ELF-1 (cell line): ENCODE measurements at places on chromosomes 3 and 15.

GRCh38 chr3:177420651-177421480 is 223.6 kb upstream of the TBL1XR1 start:
- DNase-seq: no peak

GRCh38 chr3:178084938-178085816 is 451.1 kb upstream of the KCNMB2 start:
- peak; percentile 75 for DNase-seq

- DNase-seq: peak; percentile 69
Observed at GRCh38 chr15:41806291-41807181, 21.4 kb upstream of the JMJD7 start.

- DNase-seq: no peak
Observed at GRCh38 chr3:46304739-46305138, 49.2 kb upstream of the CCR2 start.

DNA sequence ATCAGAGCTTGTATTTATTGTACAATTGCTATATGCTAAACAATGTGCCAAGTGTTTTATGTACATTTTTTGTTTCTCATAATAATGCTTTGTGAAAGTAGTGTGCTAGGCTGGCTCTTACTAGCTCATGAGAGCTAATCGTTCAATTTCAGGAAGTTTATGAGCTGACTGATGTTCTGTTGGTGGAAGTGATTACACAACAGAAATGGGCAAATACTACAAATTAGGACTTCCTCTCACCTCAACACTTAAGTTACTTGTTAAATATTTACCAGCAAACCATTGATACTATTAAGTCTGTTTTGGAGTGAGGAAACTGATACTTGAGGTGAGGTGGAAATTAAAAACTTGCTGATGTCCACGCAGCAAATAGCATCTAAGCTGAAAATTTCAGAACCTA is 32.3 kb downstream of the SLC9C1 start:
- DNase-seq: no peak

DNA sequence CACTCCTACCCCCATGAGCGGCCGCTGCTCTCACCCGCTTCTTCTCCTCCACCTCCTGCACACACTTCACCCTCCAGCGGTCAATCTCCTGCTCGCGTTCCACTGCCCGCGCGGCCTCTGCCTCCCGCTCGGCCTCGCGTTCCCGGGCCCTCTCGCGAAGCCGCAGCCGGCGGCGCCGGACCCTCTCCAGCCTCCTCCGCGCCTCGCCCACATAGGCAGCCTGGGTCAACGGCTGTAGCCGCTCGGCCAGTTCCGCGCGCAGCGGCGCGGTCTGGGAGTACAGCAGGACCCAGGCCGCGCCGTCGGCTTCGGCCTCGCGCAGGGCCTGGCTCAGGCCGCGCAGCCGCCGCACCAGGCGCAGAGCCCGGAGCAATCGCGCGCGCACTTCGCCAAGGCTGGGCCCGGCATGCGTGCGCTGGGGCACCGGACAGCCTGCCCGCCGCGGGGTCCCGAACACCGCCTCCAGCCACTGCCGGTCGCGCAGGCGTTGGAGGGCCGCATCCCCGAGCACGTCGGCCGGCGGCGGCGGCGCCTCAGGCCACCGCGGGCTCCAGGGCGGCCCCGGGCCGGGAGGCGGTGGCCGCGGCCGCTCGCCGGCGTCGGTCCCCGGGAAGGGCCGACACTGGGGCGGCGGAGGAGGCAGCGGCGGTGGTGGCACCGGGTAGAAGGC is 595 bp downstream of the PDCD7 start:
- DNase-seq: peak; percentile 68

DNA sequence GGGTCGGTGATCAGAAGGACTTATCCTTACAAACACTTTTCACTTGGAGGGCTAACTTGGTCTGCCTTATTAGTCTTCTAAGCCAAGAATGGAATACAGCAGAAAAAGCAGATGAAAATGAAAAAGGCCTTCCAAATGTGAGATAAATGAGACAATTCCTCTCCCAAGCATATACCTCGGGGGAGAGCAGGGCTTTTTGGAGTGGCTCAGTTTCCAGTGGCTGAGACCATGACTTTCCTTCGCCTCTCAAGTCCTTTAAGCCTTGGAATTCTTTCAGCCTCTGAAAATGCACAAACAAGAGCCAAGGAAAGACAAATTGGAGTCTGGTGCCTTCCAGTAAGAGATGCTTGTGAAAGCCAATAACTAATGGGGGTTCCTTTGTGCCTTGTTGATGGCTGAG is 130.9 kb downstream of the DTWD1 start:
- no peak for DNase-seq

DNA sequence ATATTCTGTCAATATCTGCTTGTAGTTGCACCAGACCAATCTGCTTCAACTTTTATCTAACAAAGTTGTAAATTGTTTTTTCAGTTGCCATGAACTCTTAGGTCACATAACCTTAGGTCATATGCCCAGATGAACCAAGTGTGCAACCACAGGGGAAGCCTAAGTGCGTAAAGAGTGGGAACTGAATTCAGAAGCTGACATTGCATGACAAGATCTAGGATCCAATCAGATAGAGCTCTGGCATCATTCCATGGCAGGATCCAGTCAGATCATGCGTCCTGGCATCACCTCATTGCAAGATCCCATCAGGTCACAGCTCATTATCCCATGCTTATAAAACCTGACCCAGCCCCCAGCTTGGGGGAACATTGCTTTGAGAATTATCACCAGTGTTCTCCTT is 18.9 kb upstream of the IFT57 start:
- DNase-seq: no peak

DNA sequence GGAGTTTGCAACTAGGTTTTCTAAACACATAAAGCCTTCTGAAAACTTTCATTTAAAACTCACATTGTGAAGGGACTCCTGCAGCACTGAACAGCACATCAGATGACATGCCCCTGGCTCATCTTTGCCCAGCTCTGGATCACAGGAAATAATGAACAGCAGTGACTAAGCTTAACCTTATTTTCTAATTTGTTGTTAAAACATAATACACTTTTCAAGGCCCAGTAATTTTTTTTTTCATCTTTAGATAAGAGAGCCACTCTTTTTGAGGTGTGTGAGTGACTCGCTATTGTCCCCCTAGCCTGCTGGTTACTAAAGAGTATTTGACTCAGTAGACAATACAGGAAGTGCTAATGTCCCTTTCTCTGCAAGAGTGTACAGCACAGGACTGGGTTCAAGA is 204.0 kb downstream of the OSBPL10 start:
- DNase-seq: no peak

DNA sequence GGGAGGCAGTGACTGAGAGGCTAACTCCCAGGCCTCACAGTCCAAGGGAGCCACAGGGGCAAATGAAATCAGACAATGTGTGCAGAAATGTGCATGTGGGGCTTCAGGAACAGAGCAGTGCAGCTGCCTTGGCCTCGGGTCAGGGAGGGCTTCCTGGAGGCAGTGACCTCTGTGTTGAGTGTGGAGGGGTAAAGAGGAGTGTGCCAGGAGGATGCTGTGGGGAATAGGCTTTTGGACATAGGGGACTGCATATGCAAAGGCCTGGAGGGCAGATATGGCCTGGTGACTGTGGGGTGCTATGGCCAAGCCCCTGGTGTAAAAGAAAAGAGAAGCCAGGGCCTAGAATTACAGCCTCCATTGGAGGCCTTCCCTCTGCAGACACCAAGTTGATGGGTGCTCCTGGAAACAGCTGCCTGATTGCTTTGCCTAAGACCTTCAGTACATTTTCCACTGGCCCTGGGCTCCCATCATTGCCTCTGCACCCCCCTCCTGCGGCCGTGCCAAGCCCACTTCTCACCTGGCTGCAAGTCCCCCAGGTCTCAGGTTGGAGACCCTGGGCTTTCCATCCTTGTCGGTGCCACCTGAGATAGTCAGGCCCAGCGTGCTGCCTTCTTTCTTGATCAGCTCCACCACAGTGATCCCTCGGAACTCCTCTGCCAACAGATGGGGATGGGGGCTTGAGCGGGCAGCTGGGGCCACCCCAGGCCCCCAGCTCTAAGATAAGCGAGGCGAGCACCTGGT is 15.1 kb downstream of the GRIP2 start:
- DNase-seq: no peak

GRCh38 chr3:138799822-138800221 is 34.9 kb downstream of the PIK3CB start:
- DNase-seq: no peak

GRCh38 chr3:198092276-198092675 is 132.3 kb downstream of the LMLN start:
- no peak for DNase-seq

- peak; percentile 62 for DNase-seq
Observed at GRCh38 chr15:89346516-89347231, 12.1 kb upstream of the POLG start.

GRCh38 chr3:67142432-67142831 is 144.3 kb downstream of the KBTBD8 start:
- DNase-seq: no peak

DNA sequence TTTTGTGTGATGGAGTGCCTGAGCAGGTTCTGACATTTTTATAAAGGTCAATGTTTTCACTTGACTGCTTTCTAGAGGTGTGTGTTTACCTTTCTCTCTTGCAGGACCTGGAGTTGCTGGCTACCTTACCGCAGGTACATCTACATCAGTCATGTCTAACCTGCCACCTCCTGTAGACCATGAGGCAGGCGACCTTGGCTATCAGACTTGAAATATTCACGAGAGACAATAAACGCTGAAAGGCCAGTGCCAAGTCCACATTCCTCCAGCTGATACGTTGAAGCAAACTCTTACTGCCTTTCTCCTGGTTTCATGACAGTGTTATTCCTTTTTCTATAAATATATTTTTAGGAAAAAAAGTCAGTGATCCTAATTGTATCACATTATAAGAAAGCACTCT is 59.0 kb upstream of the ACKR4 start:
- no peak for DNase-seq

- DNase-seq: no peak
Observed at GRCh38 chr3:120780977-120781376, 38.4 kb downstream of the GTF2E1 start.

DNA sequence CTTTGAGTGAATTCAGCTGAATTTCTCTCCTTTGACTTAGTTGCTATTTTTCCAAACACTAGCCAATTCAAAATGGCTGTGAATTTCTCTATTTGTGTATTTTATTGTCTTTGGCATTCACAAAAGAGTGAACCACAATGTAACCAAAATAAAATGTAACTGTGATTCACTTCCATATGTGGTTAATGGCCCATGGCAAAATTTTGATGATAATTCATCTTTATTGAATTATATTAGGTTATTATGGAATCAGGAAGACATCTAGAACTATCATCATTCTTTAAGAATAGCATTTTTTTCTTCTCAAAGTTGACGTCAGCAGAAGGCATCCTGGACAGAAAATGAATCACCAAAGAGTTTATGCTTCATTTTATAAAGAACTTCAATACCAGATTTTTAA is 705.3 kb upstream of the NAALADL2 start:
- DNase-seq: no peak

DNA sequence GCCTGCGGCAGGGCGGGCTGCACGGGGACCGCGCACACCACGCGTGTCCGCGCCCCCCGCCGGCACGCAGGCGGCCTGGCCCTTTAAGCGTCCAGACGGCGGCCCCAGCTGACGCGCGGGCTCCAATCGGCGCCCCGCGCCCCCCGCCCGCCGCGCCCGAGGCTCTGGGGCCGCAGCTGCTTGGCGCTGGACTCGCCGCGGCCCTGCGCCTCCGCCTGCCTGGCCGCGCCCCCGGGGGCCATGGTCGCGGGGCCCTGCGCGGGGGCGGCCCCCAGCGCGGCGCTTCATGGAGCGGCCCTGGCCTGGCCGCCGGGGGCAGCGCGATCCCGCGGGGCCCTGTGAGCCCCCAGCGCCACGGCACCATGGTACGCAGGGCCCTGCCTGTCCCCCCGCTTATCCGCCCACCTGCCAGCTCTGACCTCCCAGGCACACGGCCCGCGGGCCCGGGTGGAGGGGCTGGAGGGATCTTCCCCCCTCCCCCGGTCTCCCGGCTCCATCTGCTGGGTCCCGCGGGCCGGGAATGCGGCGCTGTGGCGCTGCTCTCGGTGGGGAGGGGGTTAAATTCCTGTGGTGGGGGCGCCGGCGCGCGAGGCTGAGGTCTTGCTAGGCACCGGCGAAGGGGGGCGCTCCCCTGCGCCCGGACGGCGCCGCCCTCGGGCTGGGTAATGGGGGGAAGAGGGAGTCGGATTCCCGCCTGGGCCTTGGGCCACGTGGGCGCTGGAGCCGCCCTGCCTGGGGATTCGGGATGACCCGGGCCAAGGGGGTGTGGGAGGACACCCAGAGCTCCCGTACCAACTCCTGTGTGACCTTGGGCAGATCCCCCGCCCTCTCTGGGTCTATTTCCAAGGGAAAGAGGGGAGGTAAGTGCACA is 1.1 kb downstream of the ZBTB47 start:
- peak; percentile 89 for DNase-seq

DNA sequence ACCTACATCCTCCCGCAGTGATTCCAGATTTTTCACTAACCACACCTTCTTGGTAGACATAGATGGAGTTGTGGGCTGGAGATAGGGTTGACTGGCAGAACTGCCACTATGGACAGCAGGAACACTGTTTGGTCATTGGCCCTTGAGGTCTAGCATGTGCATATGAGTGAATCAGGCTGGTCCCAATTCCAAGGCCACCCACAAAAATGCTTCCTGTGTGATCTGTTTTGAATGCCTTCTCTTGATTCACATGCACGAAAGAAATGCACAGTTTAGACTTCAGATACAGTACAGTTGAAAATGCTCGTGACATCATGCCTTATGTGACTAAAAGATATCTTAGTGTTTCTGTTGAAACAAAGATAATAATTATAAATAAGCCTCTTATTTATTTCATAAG is 285.8 kb upstream of the SEMA6D start:
- no peak for DNase-seq

GRCh38 chr3:186476044-186476468 is 68.1 kb downstream of the CRYGS start:
- no peak for DNase-seq

GRCh38 chr15:27782125-27782524 is 317.0 kb downstream of the OCA2 start:
- no peak for DNase-seq

- no peak for DNase-seq
Observed at GRCh38 chr3:116038968-116039650, 406.2 kb downstream of the LSAMP start.

- peak; percentile 7 for DNase-seq
Observed at GRCh38 chr3:59809016-59809415, 759.2 kb upstream of the CFAP20DC start.

GRCh38 chr3:88000853-88001252 is 58.0 kb downstream of the CGGBP1 start:
- DNase-seq: peak; percentile 78

- DNase-seq: no peak
Observed at GRCh38 chr3:25503898-25504301, 75.8 kb downstream of the RARB start.

DNA sequence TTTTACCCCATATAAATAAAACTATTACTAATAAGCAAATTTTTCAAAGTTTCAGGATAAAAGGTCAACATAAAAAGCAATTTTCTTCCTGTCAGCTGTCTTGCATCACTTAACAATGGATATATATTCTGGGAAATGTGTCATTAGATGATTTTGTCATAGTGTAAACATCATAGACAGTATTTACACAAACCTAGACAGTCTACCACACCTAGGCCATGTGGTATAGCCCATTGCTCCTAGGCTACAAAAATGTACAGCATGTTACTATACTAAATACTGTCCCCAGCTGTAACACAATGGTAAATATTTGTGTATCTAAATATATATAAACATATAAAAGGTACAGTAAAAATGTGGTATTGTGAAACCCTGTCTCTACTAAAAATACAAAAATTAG is 156.7 kb downstream of the ANO10 start:
- DNase-seq: no peak

- DNase-seq: peak; percentile 32
Observed at GRCh38 chr3:31960793-31961431, 20.1 kb downstream of the OSBPL10 start.

GRCh38 chr3:122982216-122983185 is 45.1 kb downstream of the SEMA5B start:
- peak; percentile 84 for DNase-seq

GRCh38 chr3:79871656-79872055 is 103.9 kb upstream of the ROBO1 start:
- no peak for DNase-seq
